A549 treated with ZK216348 at 1 μM for 4 hours (cell line): ENCODE measurements at places on chromosomes 4 and X. TPM values are rescaled to one million over a fixed set of nuclear protein-coding genes. Genes with fewer than 3 reads are reported as not detected.

The NAP1L3 gene
- total RNA-seq = 0.25 to 0.92 TPM (median 0.33 TPM) in 5 replicates

The ZDHHC15 gene
- not detected in 5 replicates for total RNA-seq

The POU4F2 gene
- total RNA-seq = not detected in 5 replicates

The CT45A5 gene
- not detected in 5 replicates for total RNA-seq

The KLHL2 gene
- total RNA-seq = 10.9 to 16.6 TPM (median 13.7 TPM) in 5 replicates

The SPANXN3 gene
- not detected in 5 replicates for total RNA-seq

The TBX22 gene
- not detected in 5 replicates for total RNA-seq

The RHOH gene
- total RNA-seq = 0.15 to 0.23 TPM (median 0.19 TPM) in 4 of 5 replicates, not detected in the other

The SYP gene
- total RNA-seq = 2.2 to 3.4 TPM (median 3.1 TPM) in 5 replicates

The SCML2 gene
- 6.8 to 8.9 TPM (median 7.3 TPM) in 5 replicates for total RNA-seq

The ATP1B4 gene
- total RNA-seq = not detected in 5 replicates

The C4orf50 gene
- not detected in 5 replicates for total RNA-seq

The NKX3-2 gene
- total RNA-seq = 0.09 to 0.18 TPM (median 0.12 TPM) in 5 replicates

The PYURF gene
- 54.2 to 83.3 TPM (median 76.3 TPM) in 5 replicates for total RNA-seq

The RBMXL3 gene
- not detected in 5 replicates for total RNA-seq

The SPRY1 gene
- 2.3 to 3.7 TPM (median 2.8 TPM) in 5 replicates for total RNA-seq

The RAB33B gene
- 1.5 to 2.5 TPM (median 2.3 TPM) in 5 replicates for total RNA-seq

The SRP72 gene
- 44.5 to 67.7 TPM (median 50.5 TPM) in 5 replicates for total RNA-seq

The PSAPL1 gene
- total RNA-seq = 0.14 to 0.29 TPM (median 0.22 TPM) in 4 of 5 replicates, not detected in the other

The TRAPPC11 gene
- total RNA-seq = 8.1 to 11.7 TPM (median 10.2 TPM) in 5 replicates

The PRSS12 gene
- 0.26 to 0.62 TPM (median 0.42 TPM) in 5 replicates for total RNA-seq

The LRRC66 gene
- total RNA-seq = 0.13 to 0.21 TPM in 2 of 5 replicates, not detected in the others

The PTCHD1 gene
- total RNA-seq = not detected in 5 replicates

The VCX3A gene
- not detected in 5 replicates for total RNA-seq

The AMER1 gene
- 2.1 to 3.3 TPM (median 2.6 TPM) in 5 replicates for total RNA-seq

The F8A3 gene
- total RNA-seq = 0.38 to 2.1 TPM (median 1.0 TPM) in 5 replicates

The ZNF732 gene
- not detected in 5 replicates for total RNA-seq

The NWD2 gene
- total RNA-seq = not detected in 5 replicates

The ANXA10 gene
- total RNA-seq = 2.6 to 3.7 TPM (median 3.3 TPM) in 5 replicates

The DCAF12L2 gene
- total RNA-seq = 0.05 to 0.09 TPM (median 0.07 TPM) in 3 of 5 replicates, not detected in the others

The IL2RG gene
- 0.09 to 0.21 TPM (median 0.18 TPM) in 3 of 5 replicates, not detected in the others for total RNA-seq

The FRMD7 gene
- not detected in 5 replicates for total RNA-seq

The DUSP21 gene
- total RNA-seq = not detected in 5 replicates

The TIGD4 gene
- total RNA-seq = 0.14 to 0.35 TPM (median 0.26 TPM) in 5 replicates

The MAGEC3 gene
- not detected in 5 replicates for total RNA-seq
